ENCODE measurements at places on chromosomes 12 and 14.

- no peak for DNase-seq
Observed at GRCh38 chr14:59075506-59075905, 113.0 kb upstream of the DAAM1 start.

DNA sequence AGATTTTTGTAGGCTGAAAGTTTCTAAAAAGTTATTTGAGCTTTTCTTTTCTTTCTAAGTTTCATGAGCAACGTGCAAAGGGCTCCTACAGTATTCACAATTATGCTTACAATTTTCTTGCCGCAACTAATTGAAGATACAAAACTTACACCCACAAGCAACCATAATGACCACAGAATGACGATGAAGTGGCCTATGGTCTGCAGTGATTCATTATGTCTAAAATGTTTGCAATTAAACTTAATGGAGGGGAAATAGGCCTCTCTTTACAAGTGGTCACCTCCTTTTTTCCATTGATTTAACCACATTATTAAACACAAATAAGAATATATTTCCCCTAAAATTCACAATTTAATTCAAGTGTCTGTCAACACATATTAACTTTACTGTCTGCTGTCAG is 732.6 kb upstream of the FLRT2 start:
- no peak for DNase-seq

GRCh38 chr12:49556391-49557186 is 11.4 kb downstream of the MCRS1 start:
- DNase-seq: no peak

DNA sequence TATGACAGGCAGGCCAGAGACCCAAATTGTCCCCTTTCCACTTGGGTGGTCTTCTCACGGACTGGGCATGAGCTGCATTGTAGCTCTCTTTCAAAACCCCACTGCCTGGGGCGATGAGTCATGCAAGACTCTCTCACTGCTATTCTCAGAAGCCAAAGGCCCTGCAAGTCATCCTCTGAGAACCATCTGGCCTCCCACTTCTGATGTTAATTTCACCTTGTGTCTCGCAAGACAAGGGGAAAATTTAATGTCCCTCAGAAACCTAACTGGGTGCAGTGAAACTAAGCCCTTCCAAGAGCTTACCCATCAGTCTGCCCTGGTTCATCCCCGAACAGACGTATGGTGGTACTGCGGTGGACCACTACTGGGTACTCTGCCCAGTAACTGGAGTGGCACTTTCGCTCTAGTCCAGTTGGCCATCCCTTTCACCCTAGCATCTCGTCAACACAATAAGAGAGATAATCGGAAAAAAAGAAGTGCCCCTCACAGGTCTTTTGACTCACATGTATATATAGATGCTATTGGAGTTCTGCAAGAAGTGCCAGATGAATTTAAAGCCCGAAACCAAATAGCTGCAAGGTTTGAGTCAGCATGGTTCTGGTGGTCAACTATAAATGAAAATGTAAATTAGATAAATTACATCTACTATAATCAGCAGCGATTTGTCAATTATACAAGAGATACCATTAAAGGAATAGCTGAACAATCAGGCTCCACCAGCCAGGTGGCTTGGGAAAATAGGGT is 31.3 kb upstream of the LALBA start:
- no peak for DNase-seq

DNA sequence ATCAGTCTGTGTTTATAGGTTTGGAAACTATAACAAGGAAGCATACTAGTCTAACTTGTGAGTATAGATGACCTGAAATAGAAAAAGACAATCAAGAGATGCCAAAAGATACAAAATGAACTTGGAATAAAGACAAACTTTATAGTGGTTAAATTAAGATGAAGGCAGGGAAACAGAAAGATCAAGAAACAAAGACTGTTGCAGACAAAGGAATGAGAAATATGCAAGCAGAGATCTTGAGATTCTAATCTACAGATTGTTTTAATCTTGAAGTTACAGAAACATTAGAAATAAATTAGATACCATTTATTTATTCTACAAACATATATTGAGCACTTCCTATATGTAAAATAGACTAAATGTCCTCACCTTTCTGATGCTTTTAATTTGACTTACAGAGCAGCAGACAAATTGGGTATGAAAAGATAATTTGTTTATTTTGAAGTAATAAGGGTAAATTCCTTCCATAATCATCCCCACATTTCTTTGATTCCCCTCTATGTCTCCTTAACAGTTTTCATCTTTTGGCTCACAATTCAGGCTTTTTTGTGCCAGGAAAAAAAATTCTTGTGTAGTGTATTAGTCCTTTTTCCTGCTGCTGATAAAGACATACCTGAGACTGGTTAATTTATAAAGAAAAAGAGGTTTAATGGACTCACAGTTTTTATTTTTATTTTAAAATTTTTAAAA is 134.4 kb downstream of the KITLG start:
- DNase-seq: no peak

DNA sequence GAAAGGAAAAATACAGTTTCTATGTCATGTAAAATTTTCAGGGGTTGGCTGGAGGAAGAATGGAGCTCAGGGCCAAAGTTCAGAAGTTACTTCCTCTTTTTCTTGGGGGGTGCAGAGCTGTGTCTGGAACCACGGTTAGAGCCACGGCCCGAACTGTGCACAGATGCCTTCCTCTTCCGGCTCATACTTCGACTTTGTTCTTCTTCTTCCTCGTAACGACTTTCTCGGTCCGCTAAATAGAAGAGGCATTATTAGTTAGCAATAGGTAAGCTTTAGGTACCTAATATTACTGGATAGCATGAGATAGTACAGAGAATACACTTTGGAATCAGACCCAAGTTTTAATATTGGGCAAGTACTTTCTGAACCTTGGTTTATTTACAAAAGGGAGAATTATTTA is 31.2 kb downstream of the SUPT16H start:
- DNase-seq: no peak

- no peak for DNase-seq
Observed at GRCh38 chr14:82778008-82778590, 1244.4 kb upstream of the SEL1L start.

DNA sequence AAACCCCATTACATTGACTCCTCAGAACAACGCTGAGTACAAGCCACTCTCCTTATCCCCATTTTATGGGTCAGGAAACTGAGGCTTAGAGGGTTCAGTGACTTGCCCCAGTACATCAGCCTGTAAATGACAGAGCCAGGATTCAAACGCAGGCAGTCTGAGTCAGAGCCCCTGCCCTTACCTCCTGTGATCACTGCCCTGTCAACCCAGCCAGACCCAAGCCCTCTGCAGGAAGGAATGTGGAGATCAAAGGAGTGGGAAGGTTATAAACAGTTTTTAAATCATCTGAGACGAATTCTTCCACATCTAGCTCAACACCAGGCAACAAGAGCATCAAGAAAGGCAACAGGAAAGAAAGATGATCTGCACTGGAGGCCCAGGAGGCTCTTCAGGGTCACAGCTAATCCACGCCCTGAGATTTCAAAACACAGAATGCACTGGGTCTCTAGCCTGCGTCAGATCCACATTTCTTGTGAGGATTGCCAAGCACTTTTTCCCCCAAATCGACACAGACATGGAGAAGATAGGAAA is 38.5 kb downstream of the SPTB start:
- peak; percentile 45 for DNase-seq

DNA sequence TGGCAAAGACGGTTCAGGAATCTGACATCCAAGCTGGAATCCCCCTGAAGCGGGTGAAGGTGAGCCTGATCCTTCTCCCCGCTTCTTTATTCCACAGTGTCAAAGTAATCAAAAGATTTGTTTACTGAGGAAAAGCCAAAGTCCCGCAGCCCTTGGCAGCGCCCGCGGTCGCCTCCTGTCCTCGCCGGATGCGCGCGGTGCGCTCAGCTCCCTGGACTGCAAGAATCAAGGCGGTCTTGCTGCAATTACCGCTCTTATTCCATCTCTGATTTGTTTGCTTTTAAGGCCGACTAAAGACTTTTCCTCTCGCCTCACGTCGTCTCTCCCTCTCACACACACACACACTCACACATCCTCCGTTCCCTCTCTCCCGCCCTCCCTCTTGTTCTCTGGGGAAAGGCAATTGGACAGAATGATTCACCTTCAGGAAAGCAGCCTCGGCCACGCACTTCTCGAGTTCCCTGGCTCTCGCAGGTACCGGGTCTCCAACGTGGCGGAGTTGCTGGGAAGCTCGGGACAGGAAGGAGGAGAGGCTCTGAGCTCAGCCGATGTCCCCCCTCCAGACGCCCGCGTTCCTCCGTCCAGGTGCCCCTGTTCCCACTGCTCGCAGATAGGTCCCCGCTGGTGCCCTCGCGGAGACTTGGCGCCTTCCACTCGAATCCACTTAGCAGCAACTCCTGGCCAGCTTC is 68.6 kb upstream of the USP15 start:
- DNase-seq: no peak

DNA sequence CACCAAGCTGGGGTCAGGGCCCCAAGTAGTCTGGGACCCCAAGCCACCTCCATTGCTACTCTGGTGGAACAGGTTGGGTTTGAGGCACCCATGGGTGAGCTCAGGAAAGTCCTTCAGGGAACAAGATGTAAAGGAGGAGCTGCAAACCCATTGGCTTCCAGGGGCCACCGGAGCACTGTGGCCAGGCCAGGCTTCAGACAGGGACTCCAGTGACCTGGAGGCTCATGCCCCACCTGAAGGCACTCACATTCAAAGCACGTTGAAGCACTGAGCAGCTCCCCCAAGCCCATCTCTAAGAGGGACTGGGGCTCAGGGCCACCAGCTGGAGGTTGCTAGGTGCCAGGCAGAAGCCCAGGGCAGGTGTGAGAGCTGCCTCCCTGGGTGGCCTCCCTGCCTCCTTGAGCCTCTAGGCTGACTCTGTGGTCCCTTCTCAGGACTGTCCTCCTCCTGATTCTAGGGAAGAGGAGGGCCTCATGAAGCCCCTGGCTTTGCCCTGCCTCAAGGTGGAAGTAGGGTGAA is 49.1 kb downstream of the FAM222A start:
- no peak for DNase-seq

- DNase-seq: no peak
Observed at GRCh38 chr14:51504669-51505068, 147.0 kb upstream of the FRMD6 start.

GRCh38 chr12:63882844-63883243 is 38.3 kb downstream of the SRGAP1 start:
- DNase-seq: peak; percentile 40

DNA sequence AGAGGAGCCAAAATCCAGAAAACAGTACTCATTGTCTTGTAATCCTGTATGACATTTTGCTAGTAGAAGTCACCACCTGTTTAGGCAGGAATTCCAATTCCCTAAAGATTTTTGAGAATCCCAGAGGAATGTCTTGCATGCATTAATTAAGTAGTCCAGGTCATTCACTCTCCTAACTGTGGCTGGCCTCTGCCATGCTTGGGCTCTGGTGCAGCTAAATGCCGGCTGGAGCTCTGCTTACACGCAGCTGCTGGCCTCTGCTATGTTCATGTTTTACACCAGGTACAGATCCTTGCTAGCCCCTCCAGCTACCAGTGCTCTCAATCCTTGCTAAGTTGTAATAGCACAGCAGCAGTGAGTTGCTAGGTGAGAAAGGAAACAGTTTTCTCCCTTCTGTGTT is 16.3 kb upstream of the HIF1A start:
- no peak for DNase-seq

DNA sequence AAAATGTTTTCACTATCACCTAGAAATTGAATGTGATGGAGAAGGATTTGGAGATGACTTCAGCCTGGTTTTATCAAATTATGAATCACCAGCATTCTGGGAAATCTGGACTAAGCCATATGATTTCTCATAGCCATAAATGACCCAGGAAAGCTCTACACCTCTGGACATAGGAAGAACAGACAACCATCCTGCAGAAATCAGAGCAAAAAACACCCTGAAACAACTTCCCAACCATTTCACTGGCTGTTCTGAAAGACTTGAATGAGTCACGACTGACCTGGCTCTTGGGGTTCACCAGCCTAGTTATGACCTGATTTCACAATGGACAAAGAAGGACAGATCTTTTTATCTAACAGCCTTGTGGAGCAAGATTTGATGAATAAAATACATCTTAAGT is 123.8 kb downstream of the KCNH5 start:
- DNase-seq: no peak

DNA sequence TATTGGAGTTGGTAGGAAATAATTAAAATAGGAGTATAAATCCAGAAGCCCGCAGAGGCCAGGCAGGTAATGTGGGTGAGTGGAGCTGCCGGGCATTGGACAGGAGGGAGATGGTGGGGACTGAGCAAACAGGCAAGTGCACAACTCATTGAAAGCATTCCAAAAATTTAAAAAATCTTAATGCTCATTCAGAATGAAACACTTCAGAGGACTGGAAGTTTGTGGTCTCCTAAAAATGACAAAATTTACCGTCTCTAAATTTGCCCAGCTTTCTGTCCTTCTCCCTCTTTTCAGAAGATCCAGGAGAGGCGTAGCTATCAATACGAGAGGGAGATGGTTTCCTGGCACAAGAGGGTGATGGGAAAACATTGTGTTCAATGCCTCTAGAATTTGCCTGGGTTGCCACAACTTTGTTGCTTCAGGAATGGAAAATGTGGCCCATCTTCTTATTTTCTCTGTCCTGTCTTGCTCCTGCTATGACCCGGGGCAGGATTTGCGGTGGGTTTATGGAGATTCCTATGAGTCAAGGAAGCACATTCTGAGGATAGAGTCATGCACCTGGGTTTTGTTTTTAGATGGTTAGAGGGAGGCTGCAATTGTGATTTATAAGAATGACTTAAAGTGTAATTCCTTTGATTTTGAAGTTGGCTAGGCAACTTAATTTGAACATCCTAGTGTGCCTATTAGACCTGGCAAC is 72.2 kb downstream of the BORCS5 start:
- DNase-seq: no peak

GRCh38 chr12:27324530-27324929 is 8.1 kb upstream of the BMAL2 start:
- DNase-seq: no peak

DNA sequence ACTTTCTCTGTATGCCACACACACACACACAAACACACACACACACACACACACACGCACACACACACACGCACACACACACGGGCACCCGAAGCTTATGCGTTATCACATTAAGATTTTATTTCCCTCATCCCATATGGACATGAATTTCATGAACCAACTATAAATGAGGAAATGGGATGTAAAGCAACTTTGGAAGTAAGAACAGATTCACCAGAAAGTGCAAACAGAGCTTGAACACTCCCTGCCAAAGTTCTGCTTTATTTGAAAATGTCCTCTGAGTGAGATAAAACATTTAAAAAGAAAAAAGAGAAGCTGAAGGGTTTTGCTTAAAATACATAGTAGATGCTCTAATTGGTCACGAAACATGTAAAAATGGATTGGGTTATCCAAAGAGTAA is 90.4 kb upstream of the OTX2 start:
- DNase-seq: no peak

GRCh38 chr14:88804035-88804434 is 11.3 kb upstream of the EML5 start:
- DNase-seq: no peak

GRCh38 chr14:93480867-93481266 is 50.1 kb downstream of the UNC79 start:
- DNase-seq: no peak

DNA sequence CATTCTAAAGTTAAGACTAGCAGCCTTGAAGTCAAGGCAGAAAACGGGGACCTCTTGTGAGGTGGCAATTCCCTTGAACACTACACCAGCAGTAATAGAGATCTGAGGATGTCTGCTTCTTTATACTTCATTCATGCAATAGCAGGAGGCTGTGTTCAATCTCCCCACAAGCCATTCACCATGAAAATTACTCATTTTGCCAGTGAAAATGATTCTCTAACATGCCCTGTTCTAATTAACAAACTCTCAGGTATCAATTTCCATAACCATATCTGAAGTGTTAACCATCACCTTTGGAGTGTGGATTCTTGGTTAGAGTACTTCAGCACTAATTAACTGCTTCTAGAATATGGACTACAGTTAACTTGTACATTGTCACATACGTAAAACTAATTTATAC is 3.4 kb upstream of the GLIPR1 start:
- no peak for DNase-seq
